Fibroblast of skin of right biceps (primary cell): ENCODE measurements at places on chromosomes 13 and 19.

DNA sequence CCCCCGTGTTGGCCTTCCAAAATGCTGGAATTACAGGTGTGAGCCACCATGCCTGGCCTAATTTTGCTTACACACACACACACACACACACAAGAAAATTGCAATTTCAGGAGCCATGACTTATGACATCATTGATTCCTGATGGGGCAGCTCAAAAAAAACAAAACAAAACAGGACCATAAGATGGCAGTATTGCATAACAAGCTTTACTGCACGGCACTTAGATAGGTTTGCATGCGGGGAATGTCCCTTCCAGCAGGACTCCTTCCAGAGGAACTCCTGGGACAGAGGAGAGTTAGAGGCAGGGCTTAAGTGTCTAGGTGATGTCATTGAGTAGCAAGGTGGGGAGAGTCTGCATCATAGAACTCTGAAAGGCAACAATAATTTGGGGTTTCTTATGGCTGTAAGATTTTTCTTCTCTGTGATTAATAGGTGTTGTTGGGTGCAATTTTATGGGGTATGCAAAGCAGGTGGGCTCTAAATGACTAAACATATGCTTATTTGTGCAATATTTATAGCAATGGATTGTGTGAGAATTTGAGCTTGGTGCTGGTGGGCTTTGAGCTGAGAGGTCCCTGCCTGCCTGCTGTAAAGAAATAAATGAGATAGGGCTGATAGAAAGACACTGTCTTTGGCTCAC is 9.0 kb upstream of the ACSBG2 start:
- peak; percentile 65 for DNase-seq

GRCh38 chr13:102863590-102863989 is 17.8 kb downstream of the ERCC5 start:
- DNase-seq, result no peak

GRCh38 chr13:79171141-79172061 is 234.7 kb downstream of the RBM26 start:
- no peak for DNase-seq

DNA sequence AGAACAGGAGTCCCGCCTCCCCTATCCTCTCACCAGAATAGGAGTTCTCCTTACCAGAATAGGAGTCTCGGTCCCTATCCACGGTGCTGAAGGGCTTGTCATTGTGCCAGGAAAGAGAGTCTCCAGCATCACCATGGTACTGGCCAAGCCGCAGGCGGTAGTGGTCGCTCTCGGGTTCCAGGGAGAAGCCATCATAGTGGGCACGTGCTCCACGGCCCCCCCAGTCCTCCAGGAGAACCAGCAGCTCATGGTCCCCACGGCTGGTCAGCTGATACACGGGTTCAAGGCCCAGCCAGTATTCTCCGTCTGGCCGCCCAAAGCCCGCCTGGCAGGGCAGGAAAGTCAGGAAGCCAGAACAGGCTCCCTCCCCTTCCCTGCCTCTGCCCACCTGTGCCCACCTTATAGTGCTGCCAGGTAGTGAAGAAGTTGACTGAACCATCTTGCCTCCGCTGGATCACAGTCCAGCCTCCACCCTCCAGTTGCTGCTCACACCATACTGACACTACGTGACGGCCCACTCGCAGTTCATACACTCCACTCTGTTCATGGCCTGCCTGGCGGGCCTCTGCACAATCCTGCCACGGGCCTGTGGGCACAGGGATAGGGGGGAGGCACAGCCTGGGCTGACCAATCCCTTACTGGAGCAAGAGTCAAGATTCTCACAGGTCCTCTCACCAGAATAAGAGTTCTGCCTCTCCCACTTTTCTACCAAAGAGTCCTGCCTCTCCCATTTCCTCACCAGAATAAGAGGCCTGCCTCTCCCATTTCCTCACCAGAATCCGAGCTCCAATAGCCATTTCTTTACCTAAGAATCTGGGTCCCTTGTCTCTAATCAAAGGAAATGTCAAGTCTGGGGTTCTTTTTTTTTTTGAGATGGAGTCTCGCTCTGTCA is 7.4 kb downstream of the SHFL start:
- DNase-seq, result no peak

- peak; percentile 0 for DNase-seq
Observed at GRCh38 chr13:89150362-89150761, 1479.2 kb downstream of the SLITRK5 start.

GRCh38 chr13:46296921-46297320 is 85.2 kb downstream of the LRRC63 start:
- DNase-seq, result peak; percentile 98

- peak; percentile 36 for DNase-seq
Observed at GRCh38 chr13:42367831-42368230, 95.9 kb downstream of the AKAP11 start.

GRCh38 chr13:77637588-77637987 is 59.9 kb upstream of the SLAIN1 start:
- no peak for DNase-seq

GRCh38 chr13:51380269-51380668 is 40.8 kb downstream of the SERPINE3 start:
- DNase-seq, result peak; percentile 22

- peak; percentile 92 for DNase-seq
Observed at GRCh38 chr13:97124915-97125809, 97.0 kb upstream of the MBNL2 start.
